CD4-positive, alpha-beta T cell treated with Interleukin-15 for 4 hours (primary cell): ENCODE measurements at places on chromosomes 13 and 19.

DNA sequence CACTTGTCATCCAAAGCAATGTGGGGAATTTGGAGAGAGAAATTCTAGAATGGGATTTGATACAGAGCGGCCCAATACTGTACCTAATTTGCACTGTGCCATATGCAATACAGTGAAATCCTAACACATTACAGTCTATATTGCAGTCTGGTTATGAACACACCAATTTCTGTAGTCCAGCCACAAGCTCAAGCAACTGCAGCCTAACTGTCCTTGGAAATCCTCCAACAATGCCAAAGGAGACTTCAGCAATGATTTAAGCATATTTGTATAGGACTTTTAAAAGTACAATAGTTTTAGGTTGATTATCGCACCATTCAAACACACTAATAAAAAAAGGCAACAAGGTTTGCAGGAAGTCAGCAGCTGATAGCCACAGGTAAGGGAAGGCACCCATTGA is 17.3 kb downstream of the DIAPH3 start:
- no peak for DNase-seq

DNA sequence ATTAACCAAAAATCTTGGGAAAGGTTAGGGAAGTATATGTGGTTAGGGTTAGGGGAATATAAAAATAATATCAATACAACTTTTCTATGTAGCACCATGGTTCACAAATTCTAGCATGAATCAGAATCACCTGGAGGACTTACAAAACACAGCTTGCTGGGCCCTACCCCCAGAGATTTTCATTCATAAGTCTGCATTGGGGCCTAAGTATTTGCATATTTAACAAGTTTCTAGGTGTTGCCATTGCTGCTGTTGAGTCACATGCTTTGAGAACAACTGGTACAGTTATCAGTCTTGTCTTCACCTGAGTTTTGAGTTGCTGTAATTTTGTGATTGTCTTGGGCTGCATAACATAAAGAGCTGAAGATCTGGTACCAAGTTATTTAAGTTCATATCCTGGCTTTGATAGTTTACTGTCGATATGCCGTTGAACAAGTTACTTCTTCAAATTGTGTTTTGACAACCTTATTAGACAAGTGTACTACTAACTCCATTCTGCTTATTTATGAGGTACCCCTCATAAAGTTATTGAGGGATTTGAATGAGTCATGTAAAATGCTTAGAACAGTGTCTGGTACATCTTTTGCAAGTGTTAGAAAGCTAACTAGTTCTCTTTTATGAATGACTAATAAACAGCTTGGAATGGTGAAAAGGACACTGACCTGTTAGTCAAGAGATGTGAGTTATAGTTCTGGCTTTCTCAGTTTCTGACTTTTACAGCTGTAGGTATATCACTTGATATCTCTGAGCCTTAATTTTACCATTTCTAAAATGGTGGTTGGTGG is 132.9 kb downstream of the PAN3 start:
- DNase-seq: no peak

GRCh38 chr13:24737042-24737441 is 26.9 kb upstream of the RNF17 start:
- DNase-seq: no peak

DNA sequence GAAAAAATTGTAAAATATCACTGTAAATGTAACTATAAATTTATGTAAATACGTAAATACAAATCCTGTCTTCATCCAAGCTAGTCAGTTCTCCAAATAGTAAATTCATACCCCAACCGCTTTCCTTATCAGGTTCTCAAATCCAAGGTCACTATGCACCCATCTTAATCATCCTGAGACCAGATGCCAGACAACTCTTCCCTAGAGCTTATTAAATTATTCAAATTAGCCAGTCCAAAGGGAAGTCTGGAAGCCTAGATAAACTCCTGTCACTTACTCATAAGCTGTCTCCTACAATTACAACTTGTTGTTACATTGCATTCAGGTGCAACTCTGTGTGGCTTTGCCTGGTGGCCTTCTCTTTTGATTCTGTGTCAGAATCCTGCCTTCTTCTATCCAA is 836.1 kb upstream of the PCDH20 start:
- no peak for DNase-seq

GRCh38 chr19:17681505-17682125 is 6.5 kb downstream of the UNC13A start:
- peak; percentile 19 for DNase-seq

DNA sequence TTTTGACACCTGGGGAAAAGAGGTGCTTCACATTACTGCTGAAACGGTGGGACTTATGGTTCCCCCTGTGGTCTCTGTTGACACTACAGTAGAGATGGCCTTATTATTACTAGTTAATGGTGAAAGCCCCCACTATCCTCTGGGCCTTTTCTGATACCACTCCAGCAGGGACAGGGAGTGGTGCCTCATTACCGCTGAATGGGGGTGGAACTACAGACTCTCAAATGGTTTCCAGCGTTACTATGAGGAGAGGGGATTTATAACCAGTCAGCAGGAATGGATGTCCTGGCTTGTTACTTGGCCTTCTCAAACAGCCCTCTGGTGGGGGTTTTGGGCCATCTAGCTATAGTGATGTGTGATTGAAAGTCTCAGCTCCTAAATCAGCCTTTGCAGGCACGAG is 96.7 kb upstream of the DIAPH3 start:
- no peak for DNase-seq
